Activated T-cell treated with anti-CD3 and anti-CD28 coated beads for 1 hour (primary cell): ENCODE measurements at places on chromosomes 16 and 17.

DNA sequence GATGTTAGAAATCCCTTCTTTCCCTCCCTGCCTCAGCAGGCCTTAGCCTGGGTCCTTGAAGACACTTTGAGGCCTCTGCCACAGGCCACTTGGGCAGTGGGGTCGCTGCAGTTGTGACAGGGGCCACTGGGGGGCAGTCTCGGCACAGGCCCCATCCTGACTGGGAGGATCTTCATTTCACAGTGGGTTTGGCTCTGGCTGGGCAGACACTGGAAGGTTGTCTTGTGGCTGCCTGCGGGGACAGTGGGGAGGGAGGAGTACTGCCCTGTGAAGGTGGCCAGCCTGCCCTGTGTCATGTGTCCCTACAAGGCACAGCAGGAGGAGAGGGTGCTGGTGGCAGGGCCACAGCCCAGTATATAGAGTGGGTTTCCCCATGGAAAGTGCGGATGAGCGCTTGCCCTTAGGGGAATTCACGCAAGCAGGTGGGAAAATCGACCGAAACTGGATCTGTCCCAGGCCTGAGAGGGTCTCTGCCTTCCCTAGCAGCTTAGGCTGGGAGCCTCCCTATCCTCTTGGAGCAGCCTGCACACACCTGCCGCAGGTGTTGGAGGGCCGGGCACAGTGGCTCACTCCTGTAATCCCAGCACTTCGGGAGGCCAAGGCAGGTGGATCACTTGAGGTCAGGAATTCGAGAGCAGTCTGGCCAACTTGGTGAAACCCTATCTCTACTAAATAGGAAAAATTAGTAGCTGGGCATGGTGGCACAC lies 28.8 kb downstream of the GINS2 start:
- peak; percentile 52 for DNase-seq

DNA sequence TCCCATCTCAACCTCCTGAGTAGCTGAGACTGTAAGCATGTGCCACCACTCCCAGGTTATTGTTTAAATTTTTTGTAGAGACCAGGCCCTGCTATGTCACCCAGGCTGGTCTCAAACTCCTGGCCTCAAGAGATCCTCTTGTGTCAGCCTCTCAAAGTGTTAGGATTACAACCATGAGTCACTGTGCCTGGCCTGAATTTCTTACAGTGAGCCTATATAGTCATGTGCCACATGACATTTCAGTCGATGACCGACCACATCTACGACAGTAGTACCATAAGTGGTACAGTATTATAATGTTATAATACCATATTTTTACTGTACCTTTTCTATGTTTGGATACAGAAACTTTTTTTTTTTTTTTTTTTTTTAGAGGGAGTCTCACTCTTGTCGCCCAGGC lies 195.3 kb downstream of the STX8 start:
- no peak for DNase-seq

- DNase-seq: no peak
These were observed 69.1 kb downstream of the SRCIN1 start for GRCh38 chr17:38536661-38537060.

DNA sequence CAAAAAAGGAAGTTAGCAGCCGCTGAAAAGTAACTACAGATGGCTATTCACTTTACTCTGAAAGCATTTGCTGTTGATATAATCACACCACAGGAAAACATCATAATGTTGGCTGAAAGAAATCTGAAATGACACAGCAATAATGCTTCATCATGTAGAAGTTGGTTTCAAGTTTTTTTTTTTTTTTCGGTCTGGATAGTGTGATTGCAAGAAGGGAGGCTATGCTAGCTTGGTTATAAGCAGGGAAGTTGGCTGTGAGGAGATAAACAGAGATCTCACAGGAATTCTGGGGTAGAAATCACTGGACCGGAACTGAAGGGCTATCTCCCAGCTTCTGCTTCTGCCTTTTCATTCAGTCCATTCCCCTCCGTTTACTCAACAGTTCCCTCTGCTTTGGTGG lies 57.9 kb downstream of the MYO1D start:
- no peak for DNase-seq
